ENCODE measurements at places on chromosomes 4 and X. TPM values are rescaled to one million over a fixed set of nuclear protein-coding genes. Genes with fewer than 3 reads are reported as not detected.

The FAM184B gene
- total RNA-seq: not detected

DNA sequence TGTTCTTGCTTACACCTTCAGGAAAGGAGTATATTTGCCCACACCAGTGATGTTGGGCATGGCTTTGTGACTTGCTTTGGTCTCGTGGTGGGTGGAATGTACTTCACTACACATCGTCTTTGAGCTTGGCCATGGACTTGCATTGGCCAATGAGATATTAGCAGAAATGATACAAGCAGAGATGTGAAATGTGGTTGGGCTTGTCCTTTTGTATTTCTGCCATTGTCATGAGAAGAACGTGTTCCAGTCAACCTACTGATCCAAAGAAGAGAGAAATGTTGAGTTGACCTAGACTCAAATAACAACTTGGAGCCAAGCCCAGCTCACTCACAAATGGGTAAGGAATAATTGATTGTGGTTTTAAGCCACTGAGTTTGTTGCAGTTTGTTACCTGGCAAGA lies 138.4 kb upstream of the ARX start:
- no peak for DNase-seq

DNA sequence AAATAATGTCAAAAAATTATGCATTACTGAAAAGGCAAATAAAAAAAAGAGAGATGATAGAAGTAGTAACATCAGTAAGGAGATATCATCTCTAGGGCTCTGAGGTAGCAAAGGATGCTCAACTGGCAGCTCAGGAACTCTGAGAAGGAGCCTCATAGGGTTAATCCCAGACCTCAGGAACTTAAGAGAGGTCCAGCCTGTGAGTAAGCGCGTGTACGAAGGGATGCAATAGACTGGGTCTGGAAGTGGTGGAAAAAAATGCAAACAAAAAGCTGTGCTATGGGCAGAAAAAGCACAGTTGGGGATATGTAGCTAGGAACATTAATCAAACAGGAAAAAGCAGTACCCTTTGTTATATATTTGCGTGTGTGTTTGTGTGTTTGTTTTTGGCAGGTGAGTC lies 282.0 kb downstream of the GALNTL6 start:
- DNase-seq: no peak

DNA sequence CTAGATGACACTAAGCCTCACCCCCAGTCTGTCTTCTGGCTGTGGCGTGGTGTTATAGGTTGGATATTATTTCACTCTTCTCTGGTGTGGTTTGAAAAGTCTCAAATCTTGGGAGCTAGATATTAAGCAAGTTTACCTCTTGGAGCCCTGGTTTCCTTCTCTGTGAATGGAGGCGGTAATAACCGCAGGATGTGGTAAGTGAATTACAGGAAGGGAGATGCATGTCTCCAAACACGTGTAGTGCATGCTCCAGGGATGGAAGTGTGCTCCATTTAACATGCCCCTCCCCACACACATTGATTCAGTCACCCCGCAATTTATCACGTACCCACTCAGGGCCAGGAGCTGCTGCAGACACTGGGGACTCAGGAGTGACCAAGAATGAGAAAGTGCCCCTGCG lies 4.9 kb downstream of the ZNF275 start:
- DNase-seq: no peak

DNA sequence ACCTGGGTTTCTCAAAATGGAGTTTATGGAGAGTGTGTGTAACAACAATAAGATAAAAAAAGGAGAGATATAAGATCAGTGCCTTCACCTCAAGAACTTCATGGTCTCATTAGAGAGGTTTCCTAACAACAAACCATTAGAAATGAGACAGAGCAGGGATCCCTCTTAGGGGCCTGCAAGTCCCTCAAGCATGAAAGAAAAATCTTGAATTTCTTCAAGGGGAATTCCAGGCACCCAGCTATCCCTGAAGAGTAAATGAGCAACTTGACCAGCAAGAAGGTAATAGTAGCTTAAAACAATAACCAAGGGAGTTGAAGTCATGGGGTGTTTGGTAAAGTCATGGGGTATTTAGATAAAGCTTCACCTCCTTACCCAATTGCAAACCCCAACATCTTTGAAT lies 49.7 kb upstream of the TLR3 start:
- no peak for DNase-seq

- DNase-seq: no peak
These were observed 65.4 kb downstream of the CCKAR start for GRCh38 chr4:26424838-26425237.

- DNase-seq: peak; percentile 22
These were observed 486 bp downstream of the CLCN3 start for GRCh38 chr4:169620880-169621248.

DNA sequence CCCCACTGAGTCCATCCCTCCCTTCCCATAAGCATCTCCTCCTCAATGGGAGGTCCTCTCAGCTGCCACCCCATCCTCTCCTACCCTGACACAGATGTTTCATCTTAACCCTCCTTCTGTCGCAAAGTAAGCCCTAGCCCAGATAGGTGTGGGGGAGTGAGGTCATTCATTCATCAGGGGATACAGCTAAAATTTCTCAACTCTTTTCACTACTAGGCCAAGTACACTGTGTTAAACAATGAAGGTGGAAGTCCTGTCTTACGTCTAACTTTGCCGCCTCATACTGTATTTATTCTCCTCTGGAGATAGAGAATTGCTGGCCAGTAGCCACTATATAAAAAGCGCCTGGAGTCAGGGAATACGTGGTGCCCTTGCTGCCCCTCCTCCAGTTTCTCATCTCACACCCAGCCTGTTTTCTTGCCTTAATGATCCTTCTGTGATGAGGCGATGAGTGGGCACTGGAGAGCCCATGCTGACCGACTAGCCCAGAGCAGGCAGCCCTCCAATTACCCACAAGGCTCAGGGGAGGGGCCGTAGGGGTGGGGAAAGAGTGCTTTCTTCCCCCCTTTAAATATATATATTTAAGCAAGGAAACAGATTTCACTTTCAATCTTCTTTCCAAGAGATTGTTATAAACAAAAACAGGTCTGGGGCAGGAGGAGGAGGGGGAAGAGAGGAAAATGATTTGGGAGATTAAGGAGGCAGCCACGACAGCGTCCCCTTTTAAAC lies 149.5 kb downstream of the PJA1 start:
- DNase-seq: no peak

DNA sequence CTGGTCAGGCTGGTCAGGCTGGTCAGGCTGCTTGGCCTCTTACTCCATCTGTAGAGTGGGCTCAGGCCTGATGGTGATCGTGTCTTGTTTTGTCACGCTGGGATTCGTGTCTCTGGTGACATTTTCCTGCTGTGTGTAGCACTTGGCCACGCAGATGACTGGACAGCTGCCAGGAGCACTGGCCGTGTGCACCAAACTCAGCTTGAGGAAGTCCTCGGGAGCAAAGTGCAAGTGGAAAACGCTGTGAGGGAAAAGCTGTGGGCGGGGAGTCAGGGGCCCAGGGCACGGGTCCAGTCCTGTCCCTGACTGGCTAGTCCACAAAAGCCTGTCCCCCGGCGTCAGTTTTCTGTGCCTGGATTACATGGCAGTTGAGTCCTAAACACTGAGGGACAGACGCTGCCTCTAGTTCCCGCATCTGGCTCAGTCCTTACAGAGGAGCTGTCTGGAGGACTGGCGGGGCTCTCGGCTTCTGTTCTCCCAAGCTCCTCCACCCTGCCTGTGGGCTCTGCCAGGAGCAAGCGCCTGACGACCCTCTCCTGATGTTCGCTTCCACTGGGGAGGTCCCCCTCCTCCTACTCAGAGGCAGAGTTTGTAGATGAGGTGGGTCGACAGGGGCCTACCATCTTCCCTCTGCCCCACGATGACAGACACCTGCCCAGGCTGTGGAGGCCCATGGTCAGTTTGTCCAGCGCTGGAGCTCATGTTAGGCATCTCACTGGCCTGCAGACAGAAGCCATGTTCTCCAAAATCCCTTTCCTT lies 35.9 kb upstream of the GRPEL1 start:
- no peak for DNase-seq

The ABRAXAS1 gene
- 19.3 TPM for total RNA-seq

- DNase-seq: no peak
These were observed 313.2 kb upstream of the DKK2 start for GRCh38 chr4:107349266-107349665.

DNA sequence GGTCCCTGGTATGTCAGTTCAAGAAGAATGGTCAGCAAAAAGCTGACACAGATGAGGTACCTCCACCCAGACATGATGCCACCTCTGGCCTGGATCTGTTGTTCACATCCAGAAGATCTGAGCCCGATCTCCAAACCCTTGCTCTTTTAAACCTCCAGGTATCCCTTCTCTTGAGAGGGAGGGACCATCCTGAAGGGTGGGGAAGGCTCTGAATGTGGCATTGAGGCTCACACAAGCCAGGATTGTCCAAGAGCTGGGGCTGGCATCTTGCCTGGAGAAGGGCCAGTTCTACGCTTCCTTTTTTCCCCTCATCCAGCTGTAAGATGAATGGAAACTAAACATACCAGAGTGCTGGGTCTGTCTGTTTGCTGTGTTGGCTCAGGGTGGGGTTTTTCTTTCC lies at the start of gene ITIH6:
ITIH6 (minus strand) TSS at position 119 of the 400 bp plus-strand sequence; CDS start at position 74, 45 bp downstream.
- no peak for DNase-seq

- no peak for DNase-seq
These were observed 88.4 kb upstream of the GUCY1A1 start for GRCh38 chr4:155578219-155578618.

DNA sequence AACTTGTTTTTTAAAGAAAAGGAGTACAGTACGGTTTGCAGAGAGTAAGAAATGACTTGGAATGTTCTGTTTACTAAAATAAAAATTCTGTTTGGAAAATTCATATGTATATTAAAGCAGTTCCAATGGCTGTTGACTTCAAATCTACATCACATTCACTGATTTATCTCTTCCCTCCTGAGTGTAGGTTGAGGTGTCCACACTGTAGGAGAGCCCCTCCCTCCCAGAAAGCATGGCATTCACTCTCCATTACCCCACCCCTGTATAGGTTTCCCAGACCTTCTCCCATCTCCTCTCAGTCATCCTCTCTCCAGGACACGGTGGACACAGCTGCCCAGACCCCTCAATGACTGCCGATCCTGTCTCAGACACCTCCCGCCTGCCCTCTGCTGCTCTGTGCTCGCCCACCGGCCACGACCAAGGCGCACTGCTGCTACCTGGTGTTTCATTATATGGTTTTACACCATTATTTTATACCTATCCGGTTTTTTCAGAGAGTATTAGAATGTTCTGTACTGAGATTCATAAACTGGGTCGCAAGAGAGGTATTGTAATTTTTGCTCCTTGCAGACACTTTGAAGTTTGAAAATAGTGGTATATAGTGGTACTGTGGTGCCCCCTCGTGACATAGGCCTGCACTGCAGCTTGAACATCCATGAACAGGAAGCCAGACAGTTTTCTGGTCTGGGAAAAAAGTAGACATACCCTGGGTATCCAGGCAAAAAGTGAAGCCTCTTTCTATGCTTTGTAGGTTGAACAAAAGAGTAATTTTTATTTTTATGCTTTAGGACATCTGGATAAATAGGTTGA lies 38.8 kb upstream of the BEX4 start:
- DNase-seq: peak; percentile 46

DNA sequence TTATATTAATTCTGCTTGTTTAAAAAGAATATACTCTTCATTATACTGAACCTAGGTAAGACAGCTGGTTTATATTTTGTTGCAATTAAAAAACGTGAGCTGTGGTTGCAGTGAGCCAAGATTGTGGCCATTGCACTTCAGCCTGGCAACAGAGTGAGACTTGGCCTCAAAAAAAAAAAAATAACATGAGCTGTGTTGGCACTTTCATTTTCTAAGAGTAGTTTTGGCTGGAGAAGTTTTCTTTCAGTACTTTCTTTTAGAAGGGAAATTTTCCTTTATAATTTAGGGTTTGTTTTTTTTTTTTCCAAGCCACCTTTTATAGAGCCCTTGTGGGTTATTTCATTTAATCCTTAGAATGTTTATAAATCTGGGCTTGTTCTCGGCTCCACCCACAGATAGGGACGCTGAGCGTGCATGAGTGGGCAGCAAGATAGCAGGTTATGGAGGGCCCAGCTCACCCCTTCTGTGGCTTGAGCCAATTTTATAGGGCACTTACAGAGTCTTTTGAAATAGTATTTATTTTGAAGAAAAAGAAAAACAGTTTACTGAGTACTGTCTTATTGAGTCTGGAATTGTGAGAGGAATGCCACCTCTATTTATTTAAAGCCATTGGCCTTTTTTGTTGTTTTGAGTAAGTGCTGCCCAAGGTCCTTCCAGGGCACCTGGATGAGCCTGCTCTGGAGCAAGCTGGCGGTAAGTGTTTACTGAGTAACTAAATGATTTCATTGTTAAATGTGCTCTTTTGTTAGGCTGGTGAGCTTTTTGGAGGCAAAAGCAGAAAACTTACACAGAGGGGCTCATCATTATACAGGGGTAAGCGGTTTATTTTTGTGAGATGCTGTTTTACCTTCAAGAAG lies 60.9 kb downstream of the HTT start:
- no peak for DNase-seq

DNA sequence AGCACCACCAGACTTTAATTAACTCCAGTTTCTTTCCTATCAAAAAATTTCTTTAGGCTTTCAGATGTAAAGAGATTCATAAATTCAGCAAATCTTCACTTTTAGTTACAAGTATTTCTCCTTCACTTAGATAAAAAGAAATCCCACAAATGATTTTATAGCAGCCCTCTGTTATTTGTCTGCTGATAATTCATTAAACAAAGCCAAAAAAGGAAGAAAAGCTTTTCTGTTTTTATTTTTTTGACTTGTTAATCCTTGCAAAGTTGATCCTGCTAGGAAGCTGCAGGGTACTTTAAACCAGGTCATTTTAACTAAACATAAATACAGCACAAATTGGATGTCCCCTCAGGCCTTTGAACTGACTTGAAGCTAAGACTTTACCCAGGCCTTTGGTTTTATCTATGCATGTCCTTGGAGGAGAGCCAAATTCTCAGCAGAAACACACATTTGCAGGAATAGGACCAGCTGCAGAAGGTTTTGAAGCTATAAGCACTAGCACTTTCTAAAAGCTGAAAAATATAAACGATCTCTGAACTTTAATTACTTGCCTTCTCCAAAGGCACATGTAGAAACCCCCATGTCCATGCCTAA lies 57.5 kb downstream of the PCDH18 start:
- no peak for DNase-seq

DNA sequence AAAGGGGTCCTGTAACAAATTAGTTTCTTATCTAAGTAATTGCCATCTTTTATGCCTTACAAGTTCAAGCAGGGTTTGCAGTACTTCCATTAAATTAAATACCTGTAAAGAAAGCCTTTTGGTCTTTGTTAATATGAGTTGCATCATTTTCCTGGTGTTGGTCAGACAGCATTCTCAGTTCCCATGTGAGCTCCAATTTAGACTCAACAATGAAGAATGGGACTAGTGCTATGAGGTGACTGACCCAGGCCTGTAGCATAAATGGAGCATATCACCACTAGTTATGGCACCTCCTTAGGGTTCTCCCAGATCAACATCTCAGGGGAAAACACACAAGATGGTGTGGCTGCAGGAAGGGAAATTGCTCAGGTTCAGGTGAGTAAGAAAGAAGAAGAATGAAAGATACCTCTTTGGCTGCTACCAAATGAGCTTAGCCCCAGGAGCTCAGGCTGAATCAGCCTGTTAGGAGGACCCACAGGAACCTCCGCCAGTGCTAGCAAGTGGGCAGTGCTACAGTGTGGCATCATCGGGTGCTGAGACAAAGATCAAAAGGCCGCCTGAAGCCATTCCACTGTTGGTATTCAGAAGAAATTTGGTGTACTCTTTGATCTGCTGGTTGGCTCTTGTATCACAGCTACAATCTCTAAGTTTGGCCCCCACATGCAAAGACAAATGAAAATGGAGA lies 1.8 kb downstream of the TTC29 start:
- DNase-seq: no peak

The UGT2A3 gene
- total RNA-seq: not detected

The TMPRSS11A gene
- total RNA-seq: not detected

GRCh38 chrX:102846544-102847236 lies 90.4 kb upstream of the RAB40AL start:
- no peak for DNase-seq

GRCh38 chrX:138711399-138712347 lies at the start of gene FGF13:
Gene FGF13, minus strand, starts transcription at chrX:138711717. Its CDS starts 714 bp downstream, at chrX:138711003.
- DNase-seq: no peak
